ENCODE measurements at places on chromosomes 2 and 18.

DNA sequence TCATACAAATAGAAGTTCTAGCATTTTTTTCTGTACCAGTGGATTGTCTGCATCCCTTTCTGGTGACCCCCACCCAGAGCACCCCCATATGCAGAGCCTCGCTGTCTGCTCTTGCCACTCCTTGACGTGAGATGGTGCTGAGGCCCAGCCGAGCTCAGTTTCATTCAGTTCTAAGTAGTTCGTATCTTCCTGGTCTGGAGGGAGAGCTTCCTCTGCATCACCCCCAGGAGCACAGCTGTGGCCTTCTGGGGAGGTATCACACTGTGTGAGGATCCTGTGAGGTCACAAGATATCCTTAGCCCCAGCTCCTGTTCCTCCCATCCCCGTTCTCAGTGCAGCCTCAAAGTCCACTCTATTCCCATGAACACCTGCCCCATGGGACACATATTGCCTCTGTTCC lies 132.7 kb downstream of the PTGR3 start:
- no peak for DNase-seq

GRCh38 chr2:173394091-173394974 lies 39.7 kb downstream of the CDCA7 start:
- DNase-seq, result no peak

DNA sequence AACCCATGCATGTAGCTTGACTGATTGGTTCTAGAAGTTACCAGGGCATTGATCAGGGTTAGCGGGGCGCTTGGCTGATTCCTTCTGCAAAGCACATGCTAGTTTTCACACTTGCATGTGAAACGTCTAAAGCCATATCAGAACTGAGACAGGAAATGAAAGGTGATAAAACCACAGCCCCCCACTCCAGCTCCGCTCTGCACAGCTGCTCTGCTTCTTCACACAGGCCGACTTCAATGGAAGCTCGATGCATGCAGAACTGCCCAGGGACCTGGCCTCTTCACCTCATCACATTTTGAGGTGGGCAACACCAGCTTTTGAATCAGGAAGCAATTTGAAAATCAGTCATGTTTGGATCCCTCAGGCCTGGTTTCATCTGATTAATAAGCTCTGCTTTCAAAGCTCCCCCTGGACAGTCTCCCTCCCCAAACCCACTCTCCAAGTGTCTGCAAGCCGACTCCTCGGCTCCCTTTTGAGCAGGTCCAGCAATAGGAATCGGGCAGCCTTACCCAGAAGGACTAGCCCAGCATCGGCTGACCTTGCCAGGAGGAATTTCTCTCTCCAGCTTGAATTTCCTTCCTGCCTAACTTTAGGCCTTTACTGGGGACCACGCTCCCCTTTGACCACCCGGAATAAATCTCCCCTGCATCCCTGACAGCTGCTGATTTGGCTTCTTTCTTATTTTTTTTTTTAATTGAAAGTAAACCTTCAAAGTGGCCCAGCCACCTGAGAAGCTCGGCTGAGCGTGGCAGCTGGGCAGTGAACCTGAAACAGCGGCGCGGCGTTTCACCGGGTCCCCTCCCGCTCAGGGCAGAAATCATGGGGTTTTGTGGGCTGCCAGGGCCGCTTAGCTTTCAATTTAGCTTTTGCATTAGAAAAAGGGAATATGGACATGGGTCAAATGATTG lies 31.7 kb downstream of the HRH4 start:
- DNase-seq, result peak; percentile 27

DNA sequence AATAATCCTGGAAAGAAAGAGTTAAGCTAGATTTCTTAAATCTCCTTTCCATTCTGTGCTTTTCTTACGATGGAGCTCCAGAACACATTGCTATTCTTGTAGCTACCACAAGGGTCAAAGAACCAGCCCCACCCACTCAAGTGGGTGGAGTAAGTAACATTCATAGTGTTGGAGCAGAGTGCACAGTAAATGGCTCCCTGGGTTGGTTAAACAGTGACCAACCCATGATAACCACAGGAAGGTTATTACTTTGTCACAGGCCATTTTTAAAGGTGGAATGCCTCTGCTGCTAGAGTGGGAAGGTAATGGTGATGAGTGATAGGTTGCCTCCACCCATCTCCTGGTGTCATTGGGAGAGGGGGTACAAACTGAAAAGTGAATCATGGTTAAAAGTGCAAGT lies 13.9 kb downstream of the ARPC2 start:
- DNase-seq, result no peak

DNA sequence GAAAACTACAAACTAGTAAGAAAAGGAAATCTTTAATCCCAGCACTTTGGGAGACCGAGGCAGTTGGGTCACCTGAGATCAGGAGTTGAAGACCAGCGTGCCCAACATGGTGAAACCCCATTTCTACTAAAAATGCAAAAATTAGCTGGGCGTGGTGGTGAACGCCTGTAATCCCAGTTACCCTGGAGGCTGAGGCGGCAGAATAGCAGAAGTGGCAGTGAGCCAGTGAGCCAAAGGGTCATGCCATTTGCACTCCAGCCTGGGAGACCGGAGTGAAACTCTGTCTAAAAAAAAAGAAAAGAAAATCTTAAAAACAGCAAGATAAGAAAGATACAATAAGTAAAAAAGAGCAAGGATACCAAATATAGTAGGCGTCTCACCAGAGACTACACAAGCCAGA lies 502.9 kb upstream of the ID2 start:
- DNase-seq, result no peak

GRCh38 chr2:240966457-240966905 lies 31.9 kb upstream of the SNED1 start:
- no peak for DNase-seq

DNA sequence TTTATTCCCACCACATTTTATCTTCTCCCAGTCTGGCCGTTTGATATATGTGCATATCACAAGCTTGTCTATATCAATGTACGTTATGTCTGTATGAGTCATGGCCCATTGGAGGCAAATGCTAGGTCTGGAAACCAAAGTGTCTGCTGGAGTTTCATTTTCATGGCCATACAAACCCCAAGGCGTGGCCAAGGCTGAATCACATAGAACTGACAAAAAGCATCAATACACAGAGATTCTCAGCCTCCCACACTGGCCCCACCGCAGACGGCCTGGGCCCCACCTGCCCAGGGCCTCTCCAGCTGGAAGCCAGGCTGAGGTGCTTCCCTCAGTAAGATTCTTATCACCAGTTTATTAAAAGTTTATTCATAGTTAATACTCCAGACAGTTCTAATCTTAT lies 40.5 kb upstream of the SALL3 start:
- DNase-seq, result no peak

DNA sequence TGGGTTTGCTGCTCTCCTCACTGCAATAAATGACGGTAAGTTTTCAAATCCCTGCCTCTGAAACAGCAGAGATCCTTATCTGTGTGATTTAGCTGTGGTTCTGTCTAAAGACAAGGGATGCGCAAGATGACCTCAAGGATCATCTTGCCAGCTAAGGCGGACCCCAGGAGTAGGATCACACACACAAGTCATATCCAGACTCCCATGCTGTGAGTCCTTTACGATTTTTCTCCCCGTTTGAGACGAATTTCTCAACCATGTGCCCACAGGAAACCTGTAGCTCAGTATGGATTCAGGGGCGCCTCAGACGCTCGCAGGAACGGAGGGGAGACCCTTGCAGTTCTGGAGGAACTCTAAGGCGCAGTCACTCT lies 11.1 kb upstream of the DCTN1 start:
- DNase-seq, result no peak

GRCh38 chr2:57760381-57760801 lies 286.2 kb upstream of the VRK2 start:
- DNase-seq, result peak; percentile 6

GRCh38 chr2:144405982-144406788 lies 113.7 kb downstream of the ZEB2 start:
- DNase-seq, result no peak

GRCh38 chr2:39119732-39120520 lies 925 bp downstream of the SOS1 start:
- peak; percentile 9 for DNase-seq

DNA sequence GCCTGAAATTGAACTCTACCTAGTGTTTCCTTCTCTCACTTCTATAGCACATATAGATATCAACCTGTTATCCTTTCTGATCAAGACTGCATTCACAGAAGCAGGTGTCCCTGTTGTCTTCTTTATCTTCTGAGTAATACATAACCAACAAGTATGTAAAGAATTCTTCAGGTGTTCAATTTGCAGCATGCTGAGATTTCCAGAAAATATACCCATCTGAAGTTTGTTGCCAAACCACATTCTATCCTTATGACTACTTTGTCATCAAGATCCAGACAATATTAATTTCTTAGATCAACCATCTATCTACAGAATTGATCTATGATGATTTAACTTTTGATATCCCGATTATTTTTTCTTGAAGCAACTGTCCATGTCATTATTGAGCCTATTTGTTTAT lies 69.5 kb downstream of the TGFA start:
- no peak for DNase-seq

GRCh38 chr2:41912776-41913175 lies 135.0 kb upstream of the PKDCC start:
- DNase-seq, result no peak

- DNase-seq, result no peak
Measured at GRCh38 chr2:21415234-21415633, 291.5 kb downstream of the TDRD15 start.

- no peak for DNase-seq
Measured at GRCh38 chr2:63903003-63903402, 61.3 kb downstream of the UGP2 start.

- DNase-seq, result no peak
Measured at GRCh38 chr18:66867653-66868052, 263.8 kb upstream of the CDH19 start.

DNA sequence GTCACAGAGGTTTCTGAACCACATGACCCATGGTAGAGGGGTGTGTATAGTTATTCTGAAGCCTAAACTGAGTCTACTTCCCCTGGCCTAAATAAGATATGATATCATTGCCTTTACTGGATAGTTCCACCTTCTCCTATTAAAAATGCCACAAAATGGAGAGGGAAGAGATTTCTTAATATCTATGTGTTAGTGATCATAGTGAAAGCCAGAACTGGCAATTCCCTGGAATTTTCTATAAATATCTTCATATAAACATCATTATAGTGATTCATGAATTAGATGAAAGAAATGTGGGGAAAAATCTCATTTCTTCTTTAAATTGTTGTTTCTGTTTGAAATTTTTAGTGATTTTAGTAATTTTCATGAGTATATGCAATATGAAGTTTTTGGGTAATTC lies 45.8 kb downstream of the TSHZ1 start:
- DNase-seq, result no peak

DNA sequence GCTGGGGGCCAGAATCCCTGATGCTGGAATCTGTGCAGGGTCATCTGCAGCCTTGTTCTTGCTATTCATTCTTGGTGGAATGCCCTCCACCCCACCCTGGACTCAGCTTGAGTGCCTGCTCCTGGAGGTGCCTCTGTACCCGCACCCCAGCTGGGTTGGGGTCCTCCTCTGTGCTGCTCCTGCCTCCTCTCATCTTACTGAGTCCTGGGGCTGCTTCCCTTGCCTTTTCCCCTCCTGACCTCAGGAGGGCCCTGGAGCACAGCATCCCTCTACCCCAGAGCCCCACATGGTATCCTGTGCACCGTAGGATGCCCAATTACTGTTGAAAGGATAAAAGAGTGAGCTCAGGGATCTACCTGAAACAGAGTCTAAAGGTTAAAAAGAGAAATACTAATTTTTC lies 81.6 kb downstream of the CIB4 start:
- no peak for DNase-seq
